Activated T-helper 1 cell treated with anti-CD3 and anti-CD28 coated beads, Interleukin-12 subunit alpha, Interleukin-12 subunit beta, Interleukin-2, Interleukin-4 antibody, amounts not matched to agents 30 ng/mL and 10 ng/mL and 1 ng/mL, durations not matched to agents 14 hours and 24 hours and 36 hours (primary cell): ENCODE measurements at places on chromosomes 11 and 22.

DNA sequence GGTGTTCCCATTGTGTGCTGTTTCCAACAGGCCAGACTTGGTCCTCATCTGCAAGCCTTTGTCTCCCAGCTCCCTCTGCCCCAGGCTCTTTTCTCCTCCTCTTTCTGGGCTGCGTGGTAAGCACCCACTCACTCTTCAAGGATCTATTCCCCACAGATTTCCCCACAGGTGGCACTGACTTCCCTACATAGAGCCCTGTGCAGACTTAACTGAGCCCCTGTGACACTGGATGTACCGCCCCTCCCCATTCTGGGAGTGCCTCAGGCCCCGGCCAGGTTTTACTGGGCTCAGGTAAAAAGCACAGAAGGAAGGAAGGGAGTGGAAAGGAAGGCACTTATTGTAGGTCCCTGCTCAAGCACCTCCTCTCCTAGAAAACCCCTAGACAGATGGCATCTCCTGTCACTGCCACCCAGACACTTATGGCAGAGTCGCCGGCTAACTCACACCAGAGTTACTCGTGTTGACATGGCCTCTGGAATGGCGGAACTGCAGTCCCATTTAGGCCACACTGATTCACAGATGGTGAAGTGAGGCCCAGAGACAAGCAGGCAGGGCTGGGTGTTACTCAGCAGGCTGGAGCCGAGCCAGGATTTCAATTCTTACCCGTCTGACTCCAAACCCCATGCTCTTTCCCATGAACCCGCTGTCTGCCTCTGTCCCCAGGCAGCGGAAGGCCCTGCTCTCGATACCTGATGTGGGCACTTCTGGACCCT, 47.2 kb downstream of the LRRC32 start:
- no peak for DNase-seq

DNA sequence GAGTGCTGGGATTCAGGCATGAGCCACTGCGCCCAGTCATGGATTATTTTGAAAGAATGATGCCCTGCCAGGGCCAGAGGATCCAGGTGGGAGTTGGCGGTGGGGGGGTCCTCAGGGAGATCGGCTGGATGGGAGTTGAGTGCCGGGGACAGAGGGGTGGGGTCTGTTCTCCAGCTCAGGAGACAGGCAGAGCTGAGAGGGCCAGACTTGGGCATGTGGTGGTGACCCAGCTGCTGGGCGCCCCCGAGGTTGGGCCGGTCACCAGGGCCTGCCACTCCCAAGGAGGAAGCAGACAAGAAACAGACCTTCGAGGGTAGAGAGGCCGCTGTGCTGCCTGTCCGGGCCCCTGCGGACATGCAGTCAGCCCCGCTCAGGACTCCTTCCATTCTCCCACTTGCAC, 11.8 kb upstream of the PRODH start:
- DNase-seq: no peak

DNA sequence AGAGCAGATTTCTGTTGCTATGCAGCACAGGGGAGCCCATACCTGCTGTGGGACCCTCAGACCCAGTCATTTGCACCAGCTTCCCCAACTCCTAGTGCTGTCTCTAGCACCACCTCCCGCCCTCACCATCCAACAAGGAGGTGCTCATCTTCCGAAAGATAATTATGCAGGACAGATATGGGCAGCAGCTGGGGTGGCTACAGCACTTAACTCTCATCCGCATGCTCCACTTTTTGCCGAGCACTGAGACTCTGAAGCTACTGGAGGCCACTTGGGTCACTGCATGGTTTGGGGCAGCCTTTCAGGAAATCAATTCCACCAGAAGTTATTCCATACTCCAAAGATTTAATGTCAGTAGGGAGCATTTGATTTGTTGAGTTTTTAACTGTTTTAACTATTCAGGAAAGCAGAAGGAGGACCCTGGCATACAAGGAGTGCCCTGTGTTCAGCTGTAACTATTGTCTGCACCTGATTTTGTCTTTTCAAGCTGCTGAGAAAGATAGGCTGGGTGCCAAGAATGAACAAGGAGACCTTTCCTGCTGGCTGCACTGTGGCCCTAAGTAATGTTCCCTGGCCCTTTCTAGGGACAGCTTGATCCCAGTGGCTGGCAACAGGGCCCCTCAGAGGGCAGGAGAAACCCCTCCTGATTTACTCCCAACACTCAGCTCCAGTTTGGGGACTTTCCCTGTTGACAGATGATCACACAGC, 67.3 kb upstream of the CSNK2A3 start:
- no peak for DNase-seq

DNA sequence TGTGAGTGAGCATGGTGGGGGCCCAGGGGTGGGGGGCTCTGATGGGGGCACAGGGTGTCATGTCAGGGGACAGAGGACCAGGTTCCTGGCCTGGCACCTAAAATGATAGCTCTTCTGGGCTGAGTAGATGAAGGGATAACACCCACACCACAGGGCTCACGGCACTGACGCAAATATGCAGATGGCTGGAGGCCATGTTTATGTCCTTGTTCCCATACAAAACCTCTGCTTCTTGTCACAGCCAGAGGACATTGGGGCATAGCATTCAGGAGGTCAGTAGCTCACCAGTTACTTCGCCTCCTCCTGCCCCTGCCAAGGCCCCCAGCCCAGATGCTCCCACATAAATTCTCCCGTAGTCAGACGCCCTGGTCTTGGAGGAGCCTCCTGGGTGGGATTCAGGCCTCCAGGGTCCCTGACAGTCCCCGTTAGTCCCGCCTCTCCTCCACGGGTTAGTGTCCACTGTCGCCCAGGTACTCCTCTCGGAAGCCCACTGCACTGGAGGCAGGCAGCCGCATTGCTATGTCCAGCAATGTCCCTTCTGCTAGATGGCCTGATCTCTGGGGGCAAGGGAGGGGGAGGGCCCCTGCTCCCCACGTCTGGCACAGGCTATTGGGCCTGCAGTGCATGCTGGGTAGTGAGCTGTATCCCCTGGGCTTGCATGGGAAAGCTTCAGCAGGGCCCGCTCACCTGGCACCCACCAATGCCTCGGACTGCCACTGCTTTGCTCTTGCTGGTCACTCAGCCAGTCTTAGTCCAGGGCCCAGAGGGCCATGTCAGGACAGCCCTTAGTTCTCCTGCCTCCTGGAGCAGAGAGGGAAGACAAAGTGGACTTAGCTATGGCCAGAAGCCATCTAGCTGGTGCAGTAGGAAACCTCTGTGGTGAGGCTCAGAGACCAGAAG, 75.6 kb upstream of the MYOD1 start:
- no peak for DNase-seq

GRCh38 chr11:41779401-41779960, 320.0 kb upstream of the LRRC4C start:
- DNase-seq: no peak
